ENCODE measurements at places on chromosomes 6 and 20.

- DNase-seq = no peak
Measured at GRCh38 chr20:24783631-24784492, 165.2 kb upstream of the CST7 start.

- no peak for DNase-seq
Measured at GRCh38 chr20:2755451-2756055, 44.9 kb downstream of the CPXM1 start.

GRCh38 chr6:90297115-90297866 lies 648 bp upstream of the BACH2 start:
- no peak for DNase-seq

DNA sequence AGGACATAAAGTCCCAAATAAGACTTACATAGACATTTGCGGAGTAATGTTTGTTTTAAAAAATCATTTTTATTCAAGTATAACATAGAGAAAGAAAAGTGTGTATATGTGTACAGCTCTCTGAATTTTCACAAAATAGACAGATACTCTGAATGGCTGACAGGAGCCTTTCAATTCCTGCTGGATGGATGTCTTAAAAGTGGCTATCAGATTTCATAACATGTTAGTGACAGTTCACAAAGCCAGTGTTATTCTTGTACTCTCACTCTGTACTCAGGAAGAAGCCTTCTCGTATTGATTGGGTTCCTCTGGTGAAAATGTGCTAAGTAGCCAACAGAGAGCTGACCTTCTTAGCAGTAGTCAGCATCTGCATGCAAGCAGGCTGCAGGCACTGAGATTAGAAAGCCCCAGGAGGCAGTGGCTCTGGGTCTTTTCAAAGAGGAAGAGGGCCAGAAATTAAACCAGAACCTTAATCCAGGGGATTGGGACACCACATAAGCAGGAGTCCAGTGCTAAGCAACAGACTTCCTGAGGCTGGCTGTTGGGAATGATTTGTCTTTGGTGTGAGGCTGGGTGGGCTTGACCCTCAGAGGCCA lies 19.7 kb downstream of the SLC17A4 start:
- DNase-seq = no peak

GRCh38 chr6:10381133-10381829 lies 33.6 kb downstream of the TFAP2A start:
- DNase-seq = no peak

GRCh38 chr20:14882157-14882556 lies 544.7 kb upstream of the FLRT3 start:
- DNase-seq = no peak

DNA sequence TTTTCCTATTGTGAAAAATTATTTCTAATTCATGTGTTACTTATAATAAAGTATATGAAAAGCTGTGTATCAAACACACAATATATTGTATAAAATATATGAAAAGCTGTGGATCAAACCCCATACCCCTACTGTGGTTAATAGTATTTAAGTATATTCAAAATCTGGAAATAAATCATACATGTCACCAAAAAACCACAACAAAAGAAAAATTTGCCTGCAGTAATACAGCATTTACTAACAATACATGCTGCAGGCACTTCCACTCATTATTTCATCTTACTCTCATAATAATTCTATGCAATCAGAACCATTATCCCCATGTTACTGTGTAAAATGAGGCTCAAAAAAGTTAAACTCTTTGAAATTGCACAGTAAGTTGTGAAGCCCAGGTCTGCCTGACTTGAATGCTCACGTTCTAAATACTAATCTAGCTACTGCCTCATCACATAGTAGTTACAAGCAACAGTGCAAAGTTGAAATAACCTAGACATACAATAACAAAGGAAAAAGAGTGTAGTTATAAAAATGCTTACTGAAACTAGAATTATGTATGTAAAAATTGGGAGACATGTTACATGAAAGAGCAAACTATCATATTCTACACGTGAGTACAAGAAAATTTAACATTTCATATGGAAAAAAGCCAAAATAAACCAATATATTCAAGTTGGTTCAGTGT lies 61.7 kb downstream of the FAM217A start:
- no peak for DNase-seq

GRCh38 chr6:139743664-139744437 lies 369.4 kb upstream of the CITED2 start:
- no peak for DNase-seq

DNA sequence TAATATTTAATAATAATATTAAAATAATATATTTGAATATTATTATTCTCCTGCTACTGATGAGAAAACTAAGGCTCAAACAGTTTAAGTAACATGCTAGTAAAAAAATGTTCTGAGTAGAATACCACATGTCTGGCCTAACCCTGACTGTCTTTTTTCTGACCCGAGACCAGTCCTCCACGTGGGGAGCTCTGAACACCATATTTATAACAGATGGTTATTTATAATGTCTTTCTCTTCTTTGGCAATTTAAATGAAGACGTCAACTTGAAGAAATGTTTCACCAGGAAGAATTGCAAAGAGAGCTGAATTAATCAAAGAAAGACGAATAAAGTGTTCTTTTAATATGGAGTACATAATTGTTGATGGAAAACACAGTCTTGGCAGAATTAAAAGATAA lies 82.0 kb downstream of the SLC22A3 start:
- DNase-seq = no peak

GRCh38 chr20:1426231-1426849 lies 33.5 kb upstream of the FKBP1A start:
- no peak for DNase-seq

DNA sequence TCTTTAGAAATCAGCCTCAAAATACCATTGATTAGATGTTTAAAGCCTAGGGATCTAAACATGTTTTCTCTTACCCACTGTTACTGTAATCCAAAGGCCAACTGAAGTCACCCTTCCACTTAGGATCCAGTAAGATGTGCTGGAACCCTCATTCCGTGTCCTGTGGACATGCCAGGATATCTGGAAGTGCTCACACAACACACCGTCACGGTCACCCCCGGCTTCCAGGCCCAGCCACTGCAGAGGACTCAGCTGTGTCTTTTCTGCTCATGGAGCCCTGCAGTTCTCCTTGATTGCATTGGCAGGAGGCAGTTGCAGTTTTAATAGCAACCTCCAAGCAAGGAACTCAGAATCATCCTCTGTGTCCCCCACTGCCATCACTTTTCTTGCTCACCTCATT lies 93.3 kb downstream of the CAP2 start:
- no peak for DNase-seq

DNA sequence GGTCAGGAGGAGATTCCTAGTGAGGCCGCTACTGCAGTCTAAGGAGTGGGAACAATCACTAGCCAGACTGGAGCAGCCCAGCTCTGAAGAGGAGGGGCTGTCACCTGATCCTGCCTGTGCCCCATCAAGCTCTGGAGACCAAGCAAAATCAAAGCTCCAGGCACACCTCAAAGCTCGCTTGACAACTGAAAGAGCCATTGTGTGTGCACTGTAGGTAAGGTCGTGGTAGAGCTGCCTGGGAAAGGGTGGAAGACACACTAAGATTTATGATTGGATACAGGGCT lies 58.2 kb downstream of the CSE1L start:
- DNase-seq = no peak

- no peak for DNase-seq
Measured at GRCh38 chr20:33229843-33230242, 6.0 kb upstream of the BPIFA1 start.

GRCh38 chr6:119514345-119514744 lies 164.8 kb upstream of the MAN1A1 start:
- DNase-seq = no peak

Measured in activated CD4-positive, alpha-beta T cell treated with anti-CD3 and anti-CD28 coated beads, Interleukin-2, Interleukin-4, amounts not matched to agents 100 ng/mL and 50 ng/mL, durations not matched to agents 16 hours and 8 hours (primary cell).